ENCODE measurements at places on chromosomes 1 and 21.

- DNase-seq, result no peak
Measured at GRCh38 chr1:166489670-166490436, 323.1 kb upstream of the FAM78B start.

- DNase-seq, result no peak
Measured at GRCh38 chr21:33283203-33283602, 17.0 kb downstream of the IL10RB start.

GRCh38 chr1:228091084-228091483, 8.6 kb downstream of the ARF1 start:
- no peak for DNase-seq

- DNase-seq, result no peak
Measured at GRCh38 chr1:37667023-37667671, 25.2 kb upstream of the CDCA8 start.

- peak; percentile 32 for DNase-seq
Measured at GRCh38 chr1:37477198-37477931, 3.0 kb downstream of the ZC3H12A start.

- no peak for DNase-seq
Measured at GRCh38 chr1:180860535-180860934, 52.2 kb upstream of the KIAA1614 start.

- DNase-seq, result no peak
Measured at GRCh38 chr21:14968029-14968428, 96.8 kb downstream of the NRIP1 start.

DNA sequence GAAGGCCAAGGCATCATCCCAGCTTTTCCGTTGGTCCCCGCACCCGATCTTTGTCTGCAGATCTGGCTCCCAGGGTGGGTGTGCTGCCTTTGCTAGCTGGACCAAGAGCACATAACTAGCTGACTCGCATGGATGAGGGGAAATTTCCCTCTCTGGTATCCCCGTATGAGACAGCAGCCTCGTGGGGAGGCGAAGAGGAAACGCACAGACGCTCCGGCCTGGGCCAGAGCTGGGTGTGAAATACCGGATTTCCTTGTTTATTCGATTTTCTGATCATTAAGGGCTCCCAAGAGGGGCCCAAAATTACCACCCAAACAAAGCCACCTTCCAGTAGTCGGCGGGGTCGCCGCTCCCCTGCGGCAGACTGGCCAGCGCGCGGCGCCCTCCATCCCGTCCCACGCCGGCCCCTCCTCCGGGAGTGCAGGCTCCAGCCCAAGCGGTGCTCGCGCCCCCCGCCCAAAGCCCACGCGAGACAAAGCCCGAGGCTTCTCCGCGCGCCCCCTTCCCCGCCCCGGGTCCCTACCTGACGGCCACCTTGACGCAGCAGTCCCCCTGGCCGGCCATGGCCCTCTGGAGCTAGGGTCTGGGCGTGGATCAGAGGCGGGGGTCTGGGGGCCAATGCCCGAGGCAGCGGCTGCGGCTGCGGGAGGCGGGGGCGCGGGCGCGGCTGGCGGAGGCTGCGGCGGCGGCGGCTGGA, 546 bp downstream of the KIF21B start:
- DNase-seq, result no peak

DNA sequence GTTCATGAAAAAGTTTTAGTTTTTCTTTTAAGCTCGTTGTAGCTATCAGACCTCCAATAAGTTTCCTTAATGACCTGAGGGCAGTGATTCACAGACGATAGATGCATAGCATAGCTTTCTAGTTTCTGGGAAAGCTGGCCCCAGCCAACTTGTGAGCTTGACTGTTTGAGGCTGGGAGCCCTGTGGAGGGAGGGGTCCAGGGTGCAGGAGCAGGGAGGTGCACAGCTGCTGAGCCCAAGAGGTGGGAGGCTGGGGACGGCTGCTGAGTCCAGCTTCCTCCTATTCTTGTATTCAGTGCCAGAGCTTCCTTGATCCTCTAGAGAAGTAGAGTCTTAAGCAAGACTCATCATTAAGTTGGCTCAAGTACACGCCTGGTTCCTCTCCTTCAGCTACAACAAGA, 11.0 kb upstream of the AVPR1B start:
- DNase-seq, result no peak

DNA sequence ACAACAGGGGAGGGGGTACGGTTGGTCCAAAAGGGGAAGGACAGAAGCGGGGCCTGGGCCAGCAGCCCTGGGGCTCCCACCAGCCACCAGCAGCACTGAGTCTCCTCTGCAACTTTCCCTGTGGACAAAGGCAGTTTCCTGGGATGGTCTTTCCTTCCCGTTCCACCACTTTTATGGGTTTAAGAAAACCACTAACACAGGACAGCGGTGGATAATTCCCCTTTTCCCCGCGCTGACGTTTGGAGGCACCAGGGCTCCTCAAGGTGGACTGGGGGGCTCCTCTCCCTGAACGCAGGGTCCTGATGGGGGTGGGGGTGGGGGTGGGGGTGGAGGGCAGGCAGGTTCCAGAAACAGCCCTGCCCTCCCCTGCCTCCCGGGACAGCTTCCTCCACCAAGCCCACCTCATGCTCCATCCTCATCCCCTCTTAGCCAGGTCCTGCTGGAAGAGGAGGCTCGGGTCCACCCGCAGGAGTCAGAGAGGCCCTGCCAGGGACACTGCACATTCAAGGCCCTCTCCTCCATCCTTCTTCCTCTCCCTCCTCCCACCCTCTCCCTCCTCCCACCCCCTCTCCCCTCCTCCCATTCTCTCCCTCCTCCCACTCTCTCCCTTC, 4.8 kb upstream of the COL6A1 start:
- DNase-seq, result no peak

DNA sequence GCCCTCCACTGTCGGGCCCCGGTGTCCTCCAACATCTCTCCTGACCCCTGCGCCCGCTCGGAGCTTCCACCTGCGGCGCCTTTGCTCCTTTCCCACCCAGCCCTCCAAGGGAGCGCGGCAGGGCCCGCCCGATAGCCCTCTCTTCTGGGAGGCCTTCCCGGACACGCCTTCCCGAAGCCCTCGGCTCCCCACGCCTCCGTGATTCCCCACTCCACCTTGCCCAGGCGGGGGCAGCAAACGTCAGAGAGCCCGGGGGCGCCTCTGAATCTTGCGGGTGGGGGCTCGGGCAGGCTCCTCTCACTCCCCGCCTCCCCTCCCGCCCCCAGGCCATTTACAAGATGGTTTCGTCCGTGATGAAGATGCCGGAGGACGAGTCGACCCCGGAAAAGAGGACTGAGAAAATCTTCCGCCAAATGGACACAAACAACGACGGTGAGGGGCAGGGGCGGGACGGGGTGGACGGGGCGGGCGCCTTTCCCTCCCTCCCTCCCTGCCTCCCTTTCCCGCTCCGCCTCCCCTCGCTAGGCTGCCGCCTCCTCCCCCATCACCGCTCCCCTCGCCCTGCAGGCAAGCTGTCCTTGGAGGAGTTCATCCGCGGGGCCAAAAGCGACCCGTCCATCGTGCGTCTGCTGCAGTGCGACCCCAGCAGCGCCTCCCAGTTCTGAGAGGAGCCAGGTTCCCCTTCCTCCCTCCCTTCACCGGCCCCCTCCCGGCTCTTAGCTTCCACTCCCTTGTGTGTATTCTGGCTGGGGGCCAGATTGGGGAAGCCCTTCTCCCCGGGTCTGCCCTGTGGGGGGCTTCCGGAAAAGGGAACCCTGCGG, 7.1 kb downstream of the HPCA start:
- DNase-seq, result peak; percentile 55

- no peak for DNase-seq
Measured at GRCh38 chr1:245039196-245039595, 115.6 kb upstream of the KIF26B start.

GRCh38 chr1:153513023-153513422, 22.8 kb downstream of the S100A6 start:
- no peak for DNase-seq

- no peak for DNase-seq
Measured at GRCh38 chr1:6035303-6035702, 10.4 kb upstream of the KCNAB2 start.

DNA sequence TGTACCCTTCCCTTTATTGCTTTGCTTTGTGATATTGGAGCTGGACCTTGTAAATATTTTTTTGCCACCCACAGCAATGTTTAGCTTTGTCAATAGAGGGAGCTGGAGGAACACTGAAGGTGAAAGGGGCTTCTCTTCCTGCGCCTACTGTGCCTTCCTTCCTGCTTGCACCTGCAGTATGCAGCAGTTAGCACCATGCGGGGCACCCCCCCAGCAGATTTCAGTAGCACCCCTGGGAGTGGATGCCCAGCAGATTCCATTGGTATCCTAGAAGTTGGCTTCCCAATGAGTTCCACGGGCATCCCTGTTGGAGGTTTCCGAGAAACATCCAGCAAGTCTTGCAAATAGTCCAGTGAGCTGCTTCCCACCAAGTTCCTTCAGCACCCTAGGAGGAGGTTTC, 25.6 kb downstream of the S100A10 start:
- DNase-seq, result no peak

DNA sequence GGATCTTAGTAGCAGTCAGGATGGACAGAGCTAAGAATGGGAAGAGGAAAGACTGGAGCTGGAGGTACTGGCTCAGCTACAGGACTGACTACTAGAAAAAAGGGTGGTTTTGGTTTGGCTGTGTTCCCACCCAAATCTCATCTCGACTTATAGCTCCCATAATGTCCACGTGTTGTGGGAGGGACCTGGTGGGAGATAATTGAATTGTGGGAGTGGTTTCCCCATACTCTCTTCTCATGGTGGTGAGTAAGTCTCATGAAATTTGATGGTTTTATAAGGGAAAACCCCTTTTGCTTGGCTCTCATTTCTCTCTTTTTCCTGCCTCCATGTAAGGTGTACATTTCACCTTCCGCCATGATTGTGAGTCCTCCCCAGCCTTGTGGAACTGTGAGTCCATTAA, 466.5 kb upstream of the DEPDC1 start:
- DNase-seq, result no peak

DNA sequence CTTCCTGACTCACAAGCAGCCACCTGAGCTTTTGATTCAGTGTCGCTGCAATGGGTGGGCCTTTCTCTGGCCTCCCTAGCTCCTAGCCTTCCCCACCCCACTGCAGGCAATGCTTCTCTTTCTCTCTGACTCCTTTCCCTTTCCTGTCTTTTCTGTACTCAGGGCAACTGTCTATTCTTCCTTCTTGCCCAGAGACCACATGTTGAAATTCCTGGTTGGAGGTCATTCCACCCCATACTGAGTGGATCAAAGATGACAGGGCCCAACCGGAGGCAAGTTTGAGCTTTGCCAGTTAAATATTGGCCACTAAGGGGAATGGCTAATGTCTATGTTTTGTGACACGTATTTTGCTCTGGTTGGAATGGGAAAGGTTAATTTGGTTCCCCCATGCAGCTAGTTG, 65.2 kb upstream of the ARID1A start:
- DNase-seq, result no peak

GRCh38 chr1:28078262-28078661, 10.1 kb downstream of the EYA3 start:
- no peak for DNase-seq

GRCh38 chr1:70907563-70908310, 139.9 kb downstream of the PTGER3 start:
- no peak for DNase-seq

DNA sequence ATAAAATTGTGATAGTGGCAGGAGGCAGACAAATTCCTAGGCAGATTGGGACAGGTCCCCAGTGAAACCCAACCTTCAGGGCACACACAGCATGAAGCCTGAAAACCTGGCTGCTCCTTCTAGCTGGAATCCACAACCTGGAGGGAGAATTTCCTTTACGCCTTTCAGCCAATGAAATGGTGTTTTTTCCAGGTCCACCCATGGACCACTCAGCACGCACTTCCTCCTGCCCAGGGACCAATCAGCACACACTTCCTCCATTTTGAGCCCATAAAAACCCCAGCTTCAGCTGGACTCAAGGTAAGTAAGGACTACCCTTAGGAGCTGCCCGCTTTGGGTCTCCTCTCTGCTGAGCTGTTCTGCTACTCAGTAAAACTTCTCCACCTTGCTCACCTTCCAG, 120.1 kb downstream of the AKT3 start:
- DNase-seq, result no peak

- no peak for DNase-seq
Measured at GRCh38 chr1:31244326-31244725, 4.6 kb upstream of the NKAIN1 start.

- no peak for DNase-seq
Measured at GRCh38 chr1:182861994-182862393, 22.8 kb downstream of the DHX9 start.

- DNase-seq, result no peak
Measured at GRCh38 chr1:235642011-235642942, 7.3 kb downstream of the GNG4 start.

DNA sequence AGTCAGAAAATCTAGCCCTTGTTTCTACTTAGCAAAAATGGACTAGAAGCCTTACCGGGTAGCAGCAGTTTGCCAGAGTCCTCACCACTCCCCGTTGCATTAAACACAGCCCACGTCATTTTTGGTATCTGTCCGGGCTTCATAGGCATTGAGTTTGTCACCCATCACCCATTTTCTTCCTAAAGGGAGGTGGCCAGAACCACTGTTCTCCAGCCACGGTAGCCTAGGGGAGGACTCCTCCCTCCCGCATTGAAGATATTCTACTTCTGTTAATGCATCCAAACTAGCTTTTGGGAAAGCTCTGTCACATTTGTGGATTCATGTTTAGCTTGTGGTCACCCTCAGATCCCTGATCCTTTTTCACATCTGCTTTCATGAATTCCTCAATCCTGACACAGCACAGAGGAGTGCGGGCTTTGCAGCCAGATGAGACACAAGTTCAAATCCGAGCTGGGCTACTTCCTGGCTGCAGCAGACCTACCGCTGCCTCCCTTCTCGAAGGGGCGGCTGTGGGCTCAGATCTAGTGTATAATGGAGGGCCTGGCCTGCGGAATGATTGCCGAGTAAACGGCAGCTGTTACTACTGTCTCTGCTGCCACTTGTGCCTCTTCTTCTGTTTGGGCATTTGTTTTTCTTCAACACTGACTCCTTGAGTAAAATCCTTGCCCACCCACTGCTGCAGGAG, 63.2 kb upstream of the EFHD2 start:
- no peak for DNase-seq

GRCh38 chr1:210248341-210248740, 15.7 kb downstream of the SERTAD4 start:
- DNase-seq, result no peak

DNA sequence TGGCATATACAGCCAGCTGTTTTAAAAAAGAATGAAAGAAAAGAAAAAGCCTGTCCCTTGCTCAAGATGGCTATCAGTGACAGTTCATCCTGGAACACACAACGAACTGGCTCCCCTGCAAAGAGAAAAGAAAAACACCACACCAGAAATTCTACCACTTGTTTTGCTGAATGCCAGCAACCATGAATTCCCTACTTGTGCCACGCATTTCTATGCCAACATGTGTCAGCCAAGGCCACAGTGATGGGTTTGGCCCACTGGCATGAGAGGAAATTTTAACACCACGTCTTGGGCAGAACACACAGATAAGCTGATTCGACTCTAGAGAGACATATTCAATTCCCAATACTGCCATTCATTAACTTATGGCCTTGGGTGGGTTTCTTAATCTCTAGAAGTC, 64.0 kb downstream of the CAPZB start:
- no peak for DNase-seq

GRCh38 chr1:98842241-98842640, 162.4 kb downstream of the PLPPR5 start:
- no peak for DNase-seq

- no peak for DNase-seq
Measured at GRCh38 chr1:114458237-114458777, 52.7 kb downstream of the TRIM33 start.

Data from NT2/D1 (cell line).